ENCODE measurements at places on chromosomes 2 and 18.

GRCh38 chr2:226790011-226790410 is 9.6 kb downstream of the IRS1 start:
- DNase-seq: no peak

DNA sequence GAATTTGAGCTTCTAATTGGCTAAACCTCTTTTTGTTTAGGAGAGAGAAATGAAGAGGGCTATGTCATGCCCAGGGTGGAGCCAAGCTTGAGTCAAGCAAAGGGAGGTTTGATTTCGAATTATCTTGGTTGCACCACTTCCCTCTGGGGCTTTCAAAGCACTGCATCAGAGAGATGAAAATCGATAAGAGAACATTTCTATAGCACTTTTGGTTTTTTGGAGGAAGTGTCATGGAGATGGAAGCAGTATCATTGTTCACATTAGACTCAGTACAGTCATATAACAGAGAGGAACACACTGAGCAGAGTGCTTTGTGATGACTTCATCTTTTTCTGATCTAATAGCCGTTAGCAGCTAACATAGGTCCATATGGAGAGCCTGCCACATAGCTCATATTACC is 120.3 kb upstream of the UXS1 start:
- DNase-seq: no peak

- DNase-seq: no peak
Measured at GRCh38 chr18:46158499-46158898, 54.3 kb downstream of the HAUS1 start.

- DNase-seq: no peak
Measured at GRCh38 chr2:5692561-5693286, 540 bp downstream of the SOX11 start.

DNA sequence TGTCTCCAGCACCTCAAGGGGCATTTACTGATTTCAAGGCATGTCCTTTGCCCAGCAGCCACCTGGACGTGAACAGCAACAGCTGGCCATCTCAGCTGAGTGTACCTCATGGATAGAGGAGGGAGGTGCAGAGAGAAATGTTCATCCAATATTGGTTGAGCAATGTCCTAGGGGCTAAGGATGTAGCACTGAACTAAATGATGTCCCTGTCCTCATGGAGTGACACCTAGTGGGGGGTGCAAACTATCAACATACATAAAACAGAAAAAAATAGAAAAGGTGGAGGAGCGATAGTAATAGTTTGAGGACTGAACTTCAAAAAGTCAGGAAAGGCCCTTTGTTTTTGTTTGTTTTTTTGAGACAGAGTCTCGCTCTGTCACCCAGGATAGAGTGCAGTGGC is 4.8 kb upstream of the UGGT1 start:
- DNase-seq: no peak
